Osteoblast (primary cell): ENCODE measurements at places on chromosomes 3 and 15. TPM values are rescaled to one million over a fixed set of nuclear protein-coding genes. Genes with fewer than 3 reads are reported as not detected.

ZBBX gene
- not detected in 2 replicates for total RNA-seq

PRTG gene
- 4.7 and 5.6 TPM in 2 replicates for total RNA-seq

DNA sequence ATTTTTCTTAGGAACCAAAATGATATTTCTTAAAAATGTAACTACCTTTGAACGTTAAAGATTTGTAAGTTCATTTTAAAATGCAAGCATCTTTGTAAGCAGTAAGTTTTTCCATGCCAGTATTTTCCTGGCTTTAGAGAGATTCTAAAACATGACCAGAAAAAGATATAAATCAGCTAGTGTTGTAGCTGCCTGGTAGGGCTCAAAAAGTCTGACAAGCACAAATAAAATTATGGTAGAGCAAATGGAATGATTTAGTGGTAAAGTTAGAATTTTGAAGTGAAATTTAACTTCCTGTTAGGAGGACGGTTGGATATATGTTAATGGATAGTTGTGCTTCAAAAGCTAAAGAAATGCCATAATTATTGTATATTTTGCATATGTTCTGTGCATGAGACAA lies 29.7 kb downstream of the GABRR3 start:
- no peaks in the 10 kb centered on the region for H3K27me3 ChIP-seq
- DNase-seq = no peak
- H3K4me1 ChIP-seq = no peaks in the 10 kb centered on the region
- no peak overlapping the region for H3K4me3 ChIP-seq
- no peaks in the 10 kb centered on the region for H3K36me3 ChIP-seq

DNA sequence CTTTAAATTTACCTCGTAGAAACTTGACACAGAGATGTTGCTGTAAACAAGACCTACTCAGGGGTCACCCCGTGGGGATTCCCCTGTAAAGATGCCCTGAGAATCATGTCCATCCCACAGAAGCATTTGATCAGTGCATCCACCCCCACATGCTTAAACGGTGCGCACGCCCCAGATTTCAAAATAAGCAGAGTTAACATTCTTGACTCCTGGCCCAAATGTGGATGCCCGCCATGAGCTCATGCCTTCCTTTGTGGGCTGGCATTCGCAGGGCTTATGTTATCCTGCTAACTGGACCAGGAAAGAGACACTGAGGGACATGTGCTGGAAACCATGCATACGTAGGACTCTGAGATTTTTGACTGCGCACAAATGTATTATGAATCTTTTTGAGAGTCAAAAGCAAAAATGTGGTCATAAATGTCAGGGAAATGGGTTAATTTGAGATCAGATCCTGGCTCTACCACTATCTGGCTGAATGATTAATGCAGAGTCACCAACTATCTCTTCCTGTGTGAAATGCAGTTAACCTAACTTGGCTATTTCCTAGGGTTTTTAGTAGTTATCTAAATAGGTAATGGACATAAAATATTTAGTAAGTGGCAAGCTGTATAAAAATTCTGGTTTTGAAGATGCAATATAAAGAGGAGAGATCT lies 9.1 kb upstream of the TP63 start:
- H3K27ac ChIP-seq = no peak overlapping the region
- no peaks in the 10 kb centered on the region for H3K36me3 ChIP-seq
- H3K4me1 ChIP-seq = peaks cover 12% of the 10 kb centered on the region
- H3K4me3 ChIP-seq = no peak overlapping the region

DNA sequence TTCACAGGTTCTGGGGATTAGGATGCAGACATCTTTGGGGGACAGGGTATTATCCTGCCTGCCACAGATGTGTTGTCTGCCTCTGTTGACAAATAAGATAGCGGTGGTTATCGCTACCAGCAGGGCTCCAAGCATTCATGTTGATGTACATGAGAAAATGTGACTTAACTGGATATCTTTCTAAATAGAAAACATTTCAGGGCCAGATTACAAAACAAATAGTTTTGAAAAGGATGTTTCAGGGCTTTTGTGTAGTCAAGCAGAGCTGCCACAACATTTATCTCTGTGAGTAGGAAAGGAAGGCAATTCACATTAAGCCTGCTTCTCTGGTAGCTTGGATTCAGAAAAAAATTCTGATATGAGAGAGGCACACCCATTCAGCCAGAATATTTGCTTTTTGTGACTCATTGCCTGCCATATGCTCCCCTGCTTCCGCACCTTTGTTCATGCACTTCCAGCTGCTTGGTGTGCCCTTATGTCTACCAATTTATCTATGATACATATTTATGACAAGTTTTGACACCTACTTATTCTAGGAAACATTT lies 22.8 kb downstream of the PLS1 start:
- peaks cover 3% of the 10 kb centered on the region for H3K27me3 ChIP-seq
- H3K36me3 ChIP-seq = no peaks in the 10 kb centered on the region
- no peak overlapping the region for H3K27ac ChIP-seq
- no peak for DNase-seq
- no peak overlapping the region for H3K4me3 ChIP-seq

DNA sequence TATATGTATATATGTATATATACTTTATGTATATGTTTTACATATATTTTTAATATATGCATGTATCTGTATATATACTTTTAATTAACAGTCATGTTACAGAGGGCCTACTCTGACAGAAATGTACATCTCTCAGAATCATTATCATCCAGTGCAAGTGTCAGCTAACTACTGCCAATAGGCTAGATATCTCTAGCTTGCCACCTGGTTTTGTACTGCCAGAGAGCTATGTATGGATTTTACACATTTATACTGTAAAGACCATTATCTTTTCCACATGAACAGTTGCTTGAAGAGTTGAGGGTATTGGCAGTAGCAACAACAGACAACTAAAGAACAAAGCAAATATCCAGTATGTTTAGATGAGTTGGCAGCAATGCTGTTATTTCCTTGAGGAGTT lies 99.7 kb upstream of the VGLL3 start:
- no peak for DNase-seq
- peaks cover 18% of the 10 kb centered on the region for H3K4me1 ChIP-seq
- H3K4me3 ChIP-seq = no peak overlapping the region
- no peak overlapping the region for H3K27ac ChIP-seq
